Effector memory CD4-positive, alpha-beta T cell (primary cell): ENCODE measurements at places on chromosomes 6 and 20.

DNA sequence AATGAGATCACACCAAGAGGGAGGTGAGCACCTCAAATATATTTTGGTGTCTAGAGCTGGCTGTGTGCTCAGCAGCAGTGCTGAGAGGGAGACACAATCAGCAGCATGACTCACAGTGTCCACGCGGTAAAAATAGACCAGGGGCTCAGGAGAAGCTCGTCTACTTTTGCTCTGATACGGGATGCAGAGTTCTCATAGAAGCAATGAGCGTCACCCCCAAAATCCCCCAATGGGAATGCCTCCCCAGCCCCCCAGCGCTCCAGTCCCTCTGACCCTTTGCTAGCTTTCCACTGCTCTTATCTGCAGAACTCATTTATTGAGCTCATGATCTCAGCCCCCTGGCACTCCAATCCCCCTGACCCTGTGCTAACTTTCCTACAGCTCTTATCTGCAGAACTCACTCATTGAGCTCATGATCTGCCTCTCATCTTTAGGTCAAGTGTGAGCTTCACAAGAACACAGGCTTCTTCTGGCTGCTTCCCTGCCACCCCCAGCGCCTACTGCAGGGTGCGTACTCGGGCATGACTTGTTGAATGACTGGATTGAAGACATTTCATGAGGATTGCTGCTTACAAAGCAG lies 34.0 kb downstream of the SYNDIG1 start:
- DNase-seq, result no peak

DNA sequence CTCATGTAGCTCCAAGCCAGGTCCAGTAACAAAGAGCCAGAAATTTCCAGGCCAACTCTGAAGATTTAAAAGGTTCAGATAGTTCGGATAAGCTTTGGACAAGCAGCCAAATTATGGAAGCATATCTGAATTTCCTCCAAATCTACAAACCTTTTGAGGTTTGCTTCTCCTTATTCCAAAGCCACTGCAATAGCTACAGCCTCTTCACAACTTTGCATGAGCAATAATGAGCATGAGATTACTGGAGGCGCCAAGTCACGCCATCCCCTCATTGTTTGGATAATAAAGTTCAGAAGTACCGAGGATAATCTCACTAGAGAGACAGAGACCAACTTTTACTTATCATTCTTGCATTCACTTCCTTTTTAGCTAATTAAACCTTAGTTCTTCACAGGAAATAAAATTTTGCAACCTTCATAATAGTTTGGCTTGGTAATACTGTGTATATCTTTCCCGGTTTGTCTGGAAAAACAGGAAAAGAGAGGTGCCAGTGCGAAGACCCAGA lies 329.6 kb upstream of the RSPO3 start:
- no peak for DNase-seq

GRCh38 chr6:19866985-19867627 lies 29.9 kb downstream of the ID4 start:
- DNase-seq, result no peak

- DNase-seq, result no peak
Observed at GRCh38 chr6:84379142-84379541, 151.7 kb upstream of the CEP162 start.

GRCh38 chr6:12385316-12385715 lies 95.2 kb downstream of the EDN1 start:
- DNase-seq, result no peak

- no peak for DNase-seq
Observed at GRCh38 chr20:58989196-58989595, 8.1 kb downstream of the NELFCD start.

- DNase-seq, result no peak
Observed at GRCh38 chr20:10557685-10558084, 116.1 kb downstream of the JAG1 start.
